Astrocyte (in vitro differentiated cells and primary cell): ENCODE measurements at places on chromosomes 11 and 22.

DNA sequence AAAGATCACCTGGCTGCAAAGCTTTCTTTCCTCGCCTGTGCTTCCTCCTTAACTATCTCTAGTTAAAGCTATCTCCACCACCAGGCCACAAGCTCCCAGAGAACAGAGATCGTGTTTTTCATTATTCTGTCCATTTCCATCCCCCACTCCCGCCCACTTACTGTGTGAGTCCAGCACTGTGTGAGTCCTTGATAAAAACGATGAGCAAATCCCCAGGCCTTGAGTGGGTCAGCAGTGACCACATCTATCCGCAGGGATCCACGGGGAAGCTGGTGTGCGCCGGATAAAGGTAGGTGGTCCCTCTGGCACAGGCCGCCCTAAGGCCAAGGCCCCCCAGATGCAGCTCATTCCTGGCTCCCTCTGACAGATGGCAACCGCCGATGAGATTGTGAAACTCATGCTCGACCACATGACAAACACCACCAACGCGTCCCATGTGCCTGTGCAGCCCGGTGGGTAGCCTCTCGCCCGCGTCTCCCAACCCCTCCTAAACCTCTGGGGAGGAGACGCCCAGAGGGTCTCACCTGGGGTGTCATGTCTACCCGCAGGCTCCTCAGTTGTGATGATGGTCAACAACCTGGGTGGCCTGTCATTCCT lies 9.3 kb downstream of the TKFC start:
- no peak for DNase-seq

GRCh38 chr11:62444236-62444833 lies 25.5 kb downstream of the SCGB1A1 start:
- DNase-seq: peak; percentile 52

GRCh38 chr11:60868682-60869450 lies 1.5 kb downstream of the ZP1 start:
- DNase-seq: no peak

DNA sequence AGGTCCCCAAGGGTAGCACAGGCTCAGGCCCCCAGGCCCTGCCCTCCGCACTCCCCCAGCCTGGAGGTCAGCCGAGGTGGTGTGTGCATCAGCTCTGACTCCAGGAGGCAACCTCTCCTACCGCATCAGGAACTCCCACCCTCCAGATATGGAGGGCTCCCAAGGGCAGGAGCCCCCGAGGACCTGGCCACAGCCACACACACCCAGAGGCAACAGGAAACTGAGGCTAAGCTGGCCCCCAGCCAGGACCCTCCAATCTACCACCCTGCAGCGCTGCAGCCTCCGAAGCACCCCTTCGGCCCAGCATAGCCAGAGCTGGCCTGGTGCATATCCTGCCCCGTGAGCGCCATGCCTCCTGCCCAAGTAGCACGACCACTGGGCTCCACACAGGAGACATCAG lies 104.0 kb downstream of the MED15 start:
- DNase-seq: no peak

- no peak for DNase-seq
Observed at GRCh38 chr22:17587629-17588028, 24.3 kb downstream of the SLC25A18 start.

DNA sequence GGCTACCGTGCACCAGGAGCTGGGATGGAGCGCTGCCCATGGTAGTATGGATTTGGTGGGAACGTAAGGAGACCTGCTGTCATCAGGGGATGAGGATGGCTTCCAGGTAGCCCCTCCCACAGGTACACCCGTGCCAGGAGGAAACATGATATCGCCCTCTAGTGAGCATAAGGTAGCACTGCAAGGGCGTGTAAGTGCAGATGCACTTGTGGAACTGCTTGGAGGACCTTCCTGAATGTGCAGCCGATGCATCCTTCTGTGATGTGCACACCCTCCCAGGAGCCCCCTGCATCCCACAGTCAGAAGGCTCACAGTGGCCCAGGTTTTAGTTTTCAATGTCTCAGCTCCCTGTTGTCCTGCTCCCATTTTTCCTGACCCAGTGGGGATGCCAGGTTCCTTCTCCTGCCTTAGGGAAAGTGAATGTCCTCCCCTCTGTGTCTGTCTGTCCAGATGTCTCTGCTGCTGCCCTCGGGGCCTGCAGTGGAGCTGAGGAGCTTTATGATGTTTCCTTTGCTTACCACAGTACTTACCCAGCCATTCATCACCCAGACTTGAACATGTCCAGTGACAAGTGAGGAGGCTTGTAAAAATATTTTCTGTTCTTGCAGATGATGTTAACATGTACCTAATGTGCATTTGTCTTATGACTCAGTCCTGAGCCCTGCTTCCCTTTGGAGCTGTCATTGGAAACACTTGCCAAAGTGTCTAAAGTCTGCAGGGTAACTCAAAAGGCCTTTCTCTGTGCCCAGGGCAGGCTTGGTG lies 49.2 kb downstream of the DBX1 start:
- peak; percentile 98 for DNase-seq
